ENCODE measurements at places on chromosomes 3 and 15.
A peak's percentile ranks its signal among the peaks of the same experiment; 100 is the strongest.

- no peak for DNase-seq
Observed at GRCh38 chr3:13152826-13153710, 79.8 kb upstream of the IQSEC1 start.

DNA sequence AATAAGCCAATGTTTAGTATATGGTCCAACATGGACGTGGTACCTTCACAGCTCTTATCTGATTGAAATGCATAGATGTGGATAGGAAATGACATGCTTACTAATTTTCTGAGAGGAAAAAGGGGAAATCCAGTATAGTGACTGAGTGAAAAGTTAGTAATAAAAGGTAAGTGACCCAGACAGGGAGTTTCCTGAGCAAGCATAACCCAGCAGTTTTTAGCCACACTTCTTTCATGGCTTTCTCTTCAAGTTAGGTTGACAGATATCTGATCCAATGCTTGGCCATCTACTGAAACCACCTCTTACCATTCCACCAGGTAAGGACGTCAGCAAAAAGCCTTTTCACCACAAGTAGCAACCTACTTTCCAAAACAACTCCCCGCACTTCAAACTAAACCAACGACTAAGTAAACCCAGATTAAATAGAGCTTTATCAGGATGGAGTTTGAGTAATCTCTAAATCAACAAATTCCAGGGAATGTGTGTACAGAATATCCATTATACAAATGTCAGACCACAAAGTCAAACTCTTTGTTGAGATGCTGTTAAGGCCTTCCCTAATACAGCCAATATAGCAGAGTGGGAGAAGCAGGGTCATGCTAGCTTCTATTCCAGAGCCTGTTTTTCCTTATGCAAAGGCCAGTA lies 329.7 kb downstream of the RORA start:
- no peak for DNase-seq

GRCh38 chr3:100932491-100932890 lies 60.7 kb downstream of the ABI3BP start:
- no peak for DNase-seq

GRCh38 chr15:38521316-38521715 lies 43.3 kb downstream of the RASGRP1 start:
- peak; percentile 54 for DNase-seq

- DNase-seq = no peak
Observed at GRCh38 chr3:31505371-31506048, 27.2 kb upstream of the STT3B start.

DNA sequence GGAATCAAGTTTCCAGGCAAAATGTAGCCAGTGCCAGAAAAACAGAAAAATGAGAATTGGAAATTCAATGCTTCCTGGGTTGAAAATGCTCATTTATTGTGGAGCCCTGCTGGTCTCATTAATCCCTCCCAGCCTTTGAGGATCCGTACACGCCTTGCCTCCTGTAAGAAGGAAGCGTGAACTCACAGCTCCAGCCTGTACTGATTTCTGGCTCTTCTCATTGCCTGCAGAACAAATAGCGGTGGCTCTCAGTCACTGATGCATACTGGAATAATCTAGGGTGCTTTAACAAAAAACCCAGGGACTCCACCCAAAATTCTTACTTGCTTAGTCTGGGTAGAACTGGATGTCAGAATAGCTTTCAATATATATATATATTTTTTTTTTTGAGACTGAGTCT lies 29.3 kb upstream of the SLC24A5 start:
- DNase-seq = no peak

DNA sequence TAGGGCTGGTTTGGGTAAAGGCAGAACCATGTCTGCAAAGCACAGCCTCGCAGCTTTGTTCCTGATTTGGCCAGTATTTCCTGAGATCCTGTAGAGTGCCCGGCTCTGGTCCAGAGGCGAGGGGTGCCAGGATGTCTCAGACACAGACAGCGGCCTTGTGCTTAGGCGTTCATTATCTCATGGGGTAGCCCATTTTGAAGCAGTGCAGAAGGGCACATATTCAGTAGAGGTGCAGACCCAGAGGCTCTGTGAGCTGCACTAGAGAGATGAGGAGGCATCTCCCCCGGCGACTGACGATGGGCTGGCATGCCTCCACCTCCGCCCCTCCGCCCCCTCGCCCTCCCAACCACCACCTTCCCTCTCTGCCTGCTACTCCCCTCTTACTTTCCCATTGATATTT lies 170.3 kb downstream of the CHDH start:
- no peak for DNase-seq
